ENCODE measurements at places on chromosomes 4 and X. TPM values are rescaled to one million over a fixed set of nuclear protein-coding genes. Genes with fewer than 3 reads are reported as not detected.

The USP17L17 gene
- not detected for total RNA-seq

The TXK gene
- total RNA-seq: 0.44 TPM

The HEPH gene
- 45.5 TPM for total RNA-seq

The C1GALT1C1 gene
- total RNA-seq: 31.4 TPM

The LCORL gene
- total RNA-seq: 12.3 TPM

The RNF128 gene
- total RNA-seq: 0.78 TPM

The H2BW2 gene
- total RNA-seq: not detected

DNA sequence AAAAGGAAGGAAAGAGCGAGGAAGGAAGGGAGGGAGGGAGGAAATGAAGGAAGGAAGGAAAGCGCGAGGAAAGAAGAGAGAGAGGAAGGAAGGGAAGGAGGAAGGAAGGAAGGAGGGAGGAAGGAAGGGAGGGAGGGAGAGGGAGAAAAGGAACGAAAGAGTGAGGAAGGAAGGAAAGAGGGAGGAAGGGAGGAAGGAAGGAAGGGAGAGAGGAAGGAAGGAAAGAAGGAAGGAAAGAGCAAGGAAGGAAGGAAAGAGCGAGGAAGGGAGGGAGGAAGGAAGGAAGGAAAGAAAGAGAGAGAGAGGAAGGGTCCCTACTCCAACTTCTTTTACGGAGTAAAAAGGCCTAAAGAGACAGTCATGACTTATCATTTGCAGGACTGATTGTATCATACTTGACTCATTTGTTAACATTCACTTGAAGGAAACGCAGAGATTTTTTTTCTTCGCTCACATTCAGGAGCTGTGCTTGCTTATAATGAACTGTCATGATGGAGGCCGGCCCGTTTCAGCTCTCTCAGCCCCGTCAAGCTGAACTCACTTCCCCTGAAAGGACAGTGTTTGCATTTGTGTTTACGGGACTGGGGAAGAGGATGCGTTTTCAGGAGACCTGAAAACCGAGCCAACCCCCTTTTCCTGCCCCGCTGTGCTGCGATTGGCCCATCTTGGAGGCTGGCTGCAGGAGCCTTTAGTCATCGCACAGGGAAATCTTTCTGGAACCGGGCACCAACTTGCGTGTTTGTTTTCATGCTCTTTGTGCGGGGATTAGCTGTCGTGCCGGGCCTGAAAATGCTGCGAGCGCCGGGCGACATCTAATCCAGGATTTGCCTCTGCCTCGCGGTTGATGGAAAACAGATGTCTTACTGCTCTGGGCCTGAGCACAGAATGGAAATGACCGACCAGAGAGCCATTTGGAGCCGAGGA lies 17.8 kb downstream of the TRIM2 start:
- peak; percentile 80 for DNase-seq

GRCh38 chr4:1501754-1502500 lies 95.7 kb upstream of the NKX1-1 start:
- DNase-seq: no peak

DNA sequence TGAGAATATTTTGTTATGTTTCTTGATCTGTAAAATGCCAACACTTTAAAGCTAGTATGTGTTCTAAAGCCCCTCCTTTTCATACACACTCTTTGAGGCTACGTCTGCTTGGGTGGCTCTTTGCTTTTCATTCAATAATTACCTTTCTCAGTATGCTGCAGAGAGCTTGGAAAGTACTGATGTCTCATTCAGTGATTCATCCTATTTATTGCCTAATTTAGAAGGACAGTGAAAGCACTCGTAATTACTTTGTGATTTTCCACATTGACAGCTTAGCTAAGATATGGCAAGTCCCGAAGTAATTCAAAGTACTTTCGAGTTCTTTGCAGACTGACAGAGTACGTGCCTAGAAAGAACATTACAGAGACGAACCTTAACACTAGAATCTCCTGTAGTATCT lies 57.2 kb downstream of the BMP15 start:
- DNase-seq: no peak

GRCh38 chr4:104615496-104615895 lies 120.8 kb upstream of the CXXC4 start:
- no peak for DNase-seq

DNA sequence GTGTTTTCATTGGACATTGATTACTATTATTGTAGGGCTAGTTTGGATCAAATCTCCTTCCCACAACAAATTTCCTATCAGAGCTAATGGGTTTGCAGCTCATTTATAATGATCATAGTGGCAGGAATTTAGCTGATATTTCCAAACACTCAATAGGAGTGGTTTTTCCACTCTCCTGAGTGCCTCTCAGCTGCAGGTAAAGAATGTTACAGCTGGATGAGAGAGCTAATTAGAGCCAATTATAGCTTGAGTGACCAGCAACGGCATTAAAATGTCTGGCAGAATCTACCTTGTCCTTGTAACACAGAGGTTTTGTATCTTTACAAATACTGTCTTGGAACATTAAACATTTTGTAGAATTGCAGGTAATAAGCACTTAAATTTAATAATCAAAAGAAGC lies 602.8 kb upstream of the EPHA5 start:
- DNase-seq: no peak

- DNase-seq: no peak
Measured at GRCh38 chr4:182918044-182918607, 940 bp upstream of the DCTD start.

GRCh38 chr4:151484396-151485102 lies 75.6 kb downstream of the FHIP1A start:
- no peak for DNase-seq

DNA sequence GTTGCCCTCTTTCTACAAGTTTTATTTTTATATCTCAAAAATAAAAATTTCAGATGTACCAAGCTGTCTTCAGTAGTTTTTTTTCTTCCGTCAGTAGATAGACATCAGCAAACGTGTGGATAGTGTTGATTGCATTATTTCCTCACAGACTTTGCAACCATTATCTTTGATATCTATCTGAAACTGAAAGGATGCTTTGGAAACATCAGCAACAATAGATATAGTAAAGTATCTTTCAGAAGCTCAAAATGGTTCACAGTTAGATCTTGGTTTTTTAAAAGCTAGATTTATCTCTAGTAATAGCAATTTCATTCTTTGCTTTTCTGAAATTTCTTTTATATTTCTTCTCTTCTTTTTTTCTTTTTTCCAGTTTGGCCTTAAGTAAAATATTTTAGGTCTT lies 246.9 kb upstream of the PCDH7 start:
- DNase-seq: no peak

DNA sequence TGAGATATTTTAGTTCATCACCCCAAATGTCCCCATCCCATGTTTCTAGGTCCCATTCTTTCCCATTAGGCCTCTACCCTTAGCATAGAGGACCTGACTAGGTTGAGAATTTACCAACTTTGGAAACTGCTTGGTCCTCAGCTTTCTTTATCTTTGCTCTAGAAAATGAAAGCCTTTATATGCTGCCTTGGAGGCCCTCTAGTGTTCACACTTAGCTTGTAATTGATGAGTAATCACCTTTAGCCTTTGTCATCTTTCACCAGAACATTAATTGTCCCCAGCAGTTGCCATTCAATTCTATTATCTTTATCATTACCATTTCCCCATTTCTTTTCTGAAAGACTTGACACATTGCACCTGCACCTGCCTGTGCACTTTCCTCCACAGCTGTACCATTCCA lies 589.2 kb upstream of the NR3C2 start:
- DNase-seq: no peak

GRCh38 chr4:47577779-47578553 lies 92.9 kb downstream of the ATP10D start:
- DNase-seq: peak; percentile 63

DNA sequence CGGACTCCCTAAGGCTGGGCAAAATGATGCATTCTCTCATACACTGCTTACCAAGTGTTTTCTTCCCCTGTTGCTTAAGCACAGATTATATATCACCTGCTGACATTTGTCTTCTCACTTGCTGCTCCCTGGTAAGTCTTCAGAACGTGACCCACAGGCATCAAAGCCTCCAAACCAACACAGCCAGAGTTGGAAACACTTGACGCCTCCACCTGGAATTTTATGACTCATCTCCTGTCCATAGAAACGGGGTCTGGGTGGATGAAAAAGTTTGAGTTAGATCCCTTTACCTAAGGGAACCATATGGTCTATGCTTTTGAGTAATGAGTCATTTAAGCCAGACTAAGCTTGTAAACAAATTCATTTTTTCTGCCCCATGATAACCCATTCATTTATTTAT lies 251.6 kb downstream of the USP46 start:
- no peak for DNase-seq

GRCh38 chr4:164572877-164573279 lies 181.1 kb upstream of the SMIM31 start:
- no peak for DNase-seq

DNA sequence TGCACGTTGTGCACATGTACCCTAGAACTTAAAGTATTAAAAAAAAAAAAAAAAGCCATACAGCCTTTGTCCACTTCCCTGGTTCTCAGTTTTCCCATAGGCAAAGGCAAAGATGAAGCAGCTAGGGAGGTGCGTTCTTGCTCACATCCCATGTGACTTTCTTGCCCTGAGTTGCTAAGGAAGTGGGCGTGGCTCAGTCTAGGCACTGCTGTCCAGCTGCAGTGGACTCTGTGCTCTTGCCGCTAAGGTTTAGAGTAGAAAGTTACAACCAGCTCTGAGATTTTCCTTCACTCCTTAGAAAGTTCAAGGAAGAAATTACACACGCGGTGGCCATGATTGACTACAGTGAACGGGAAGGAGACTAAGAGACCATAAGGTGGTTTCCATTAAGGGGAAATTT lies 144.7 kb downstream of the NAA11 start:
- no peak for DNase-seq

GRCh38 chr4:152672206-152673092 lies 7.3 kb downstream of the TMEM154 start:
- no peak for DNase-seq

GRCh38 chr4:128220286-128221235 lies 67.1 kb downstream of the PGRMC2 start:
- no peak for DNase-seq

DNA sequence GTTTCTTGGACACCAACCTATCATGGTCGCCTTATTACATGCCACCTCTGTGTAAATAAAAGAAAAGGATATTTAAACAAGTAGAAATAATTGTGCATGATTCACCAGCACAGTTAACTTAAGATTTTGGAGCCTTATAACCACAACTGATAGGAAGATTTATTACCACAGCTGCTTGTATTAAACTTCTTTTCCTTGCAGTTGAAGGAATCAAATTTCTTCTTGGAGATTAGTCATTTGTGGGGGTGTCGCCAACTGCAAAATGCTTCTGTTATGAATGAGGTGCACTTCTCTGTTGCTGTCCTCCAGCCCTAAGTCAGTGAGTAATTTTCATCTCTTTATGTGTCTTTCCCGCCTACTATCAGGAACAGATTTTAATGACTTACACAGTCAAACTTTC lies 73.3 kb downstream of the OR13H1 start:
- no peak for DNase-seq

- DNase-seq: no peak
Measured at GRCh38 chrX:118221270-118221669, 104.7 kb upstream of the KLHL13 start.

GRCh38 chr4:105166066-105166465 lies 19.4 kb downstream of the TET2 start:
- DNase-seq: no peak

DNA sequence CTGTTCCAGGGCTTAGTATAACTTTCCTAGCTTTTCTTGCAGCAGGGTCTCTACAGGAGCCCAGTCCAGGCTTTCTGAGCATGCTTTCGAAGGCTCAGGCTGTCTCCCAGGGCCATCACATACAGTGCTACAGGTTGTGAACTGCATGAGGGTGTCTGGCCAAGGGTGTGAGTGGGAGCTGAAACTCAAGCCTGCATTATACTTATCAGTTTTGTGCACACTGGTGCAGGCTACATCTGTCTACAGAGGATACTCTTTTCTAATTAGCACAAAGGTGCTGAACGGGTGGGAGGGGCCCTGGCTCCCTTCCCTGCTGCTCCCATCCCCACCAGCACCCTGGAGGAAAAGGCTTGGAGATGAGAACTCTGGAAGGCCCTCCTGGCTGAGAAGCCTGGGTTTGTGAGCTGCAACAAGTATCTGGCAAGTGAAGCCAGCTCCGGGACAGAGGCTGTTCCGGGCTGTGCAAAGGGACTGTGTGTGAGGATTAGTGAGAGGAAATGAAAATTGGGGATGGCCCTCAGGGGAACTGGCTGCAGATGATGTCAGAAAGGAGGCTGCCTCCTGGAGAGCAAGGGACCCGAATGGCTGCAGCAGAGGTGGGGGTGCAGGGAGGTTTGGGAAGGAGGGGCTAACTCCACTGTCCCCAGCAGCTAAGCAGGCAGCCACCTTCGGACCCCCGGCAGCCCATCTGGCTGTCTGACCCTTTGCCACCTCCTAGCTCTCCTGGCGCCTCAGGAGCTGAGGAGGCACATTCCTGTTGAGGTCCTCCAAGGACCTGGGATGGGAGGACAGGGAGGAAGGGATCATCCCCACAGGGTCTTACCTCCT lies 68.5 kb downstream of the EFNB1 start:
- no peak for DNase-seq

DNA sequence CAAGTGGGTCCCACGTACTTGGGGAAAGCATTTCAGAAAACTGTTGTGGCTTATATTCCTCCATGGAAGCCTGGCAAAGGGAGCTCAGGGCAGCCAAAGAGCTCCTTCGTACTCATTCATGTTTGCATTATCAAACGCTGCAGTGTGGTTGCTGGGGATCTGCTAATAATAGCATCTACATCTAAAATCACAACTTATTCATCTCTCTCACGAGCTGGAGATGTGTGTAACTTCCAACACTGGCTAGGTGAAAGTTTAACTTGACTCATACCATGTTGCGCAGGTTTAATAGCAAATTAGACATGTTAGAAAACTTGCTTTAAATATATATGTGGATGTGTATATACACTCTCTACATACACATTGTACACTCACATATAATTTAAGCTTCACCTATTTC lies 415.1 kb downstream of the AFF2 start:
- DNase-seq: no peak

GRCh38 chr4:169251291-169252235 lies 19.2 kb downstream of the SH3RF1 start:
- no peak for DNase-seq

GRCh38 chr4:69134471-69134870 lies 38.2 kb downstream of the UGT2B7 start:
- DNase-seq: no peak

- no peak for DNase-seq
Measured at GRCh38 chr4:26782830-26783202, 77.8 kb upstream of the STIM2 start.

DNA sequence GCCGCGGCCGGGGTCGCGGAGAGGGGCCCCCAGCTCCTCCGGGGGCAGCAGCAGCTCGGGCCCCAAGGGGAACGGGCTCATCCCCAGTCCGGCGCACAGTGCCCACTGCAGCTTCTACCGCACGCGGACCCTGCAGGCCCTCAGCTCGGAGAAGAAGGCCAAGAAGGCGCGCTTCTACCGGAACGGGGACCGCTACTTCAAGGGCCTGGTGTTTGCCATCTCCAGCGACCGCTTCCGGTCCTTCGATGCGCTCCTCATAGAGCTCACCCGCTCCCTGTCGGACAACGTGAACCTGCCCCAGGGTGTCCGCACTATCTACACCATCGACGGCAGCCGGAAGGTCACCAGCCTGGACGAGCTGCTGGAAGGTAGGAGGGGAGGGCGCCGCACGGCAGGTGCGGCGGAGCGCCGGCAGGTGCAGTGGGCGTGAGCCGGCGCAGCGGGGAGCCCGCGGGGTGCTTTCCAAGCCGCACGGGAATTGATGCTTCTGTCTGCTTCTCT lies 886 bp downstream of the DCLK2 start:
- DNase-seq: no peak

Measured in right atrium auricular region (tissue), 2 donors.